Stimulated activated CD4-positive, alpha-beta T cell treated with anti-CD3 and anti-CD28 coated beads, Interleukin-1b, Interleukin-23, amount 100 ng/mL, for 48 hours (primary cell): ENCODE measurements at places on chromosomes 7 and 10.

DNA sequence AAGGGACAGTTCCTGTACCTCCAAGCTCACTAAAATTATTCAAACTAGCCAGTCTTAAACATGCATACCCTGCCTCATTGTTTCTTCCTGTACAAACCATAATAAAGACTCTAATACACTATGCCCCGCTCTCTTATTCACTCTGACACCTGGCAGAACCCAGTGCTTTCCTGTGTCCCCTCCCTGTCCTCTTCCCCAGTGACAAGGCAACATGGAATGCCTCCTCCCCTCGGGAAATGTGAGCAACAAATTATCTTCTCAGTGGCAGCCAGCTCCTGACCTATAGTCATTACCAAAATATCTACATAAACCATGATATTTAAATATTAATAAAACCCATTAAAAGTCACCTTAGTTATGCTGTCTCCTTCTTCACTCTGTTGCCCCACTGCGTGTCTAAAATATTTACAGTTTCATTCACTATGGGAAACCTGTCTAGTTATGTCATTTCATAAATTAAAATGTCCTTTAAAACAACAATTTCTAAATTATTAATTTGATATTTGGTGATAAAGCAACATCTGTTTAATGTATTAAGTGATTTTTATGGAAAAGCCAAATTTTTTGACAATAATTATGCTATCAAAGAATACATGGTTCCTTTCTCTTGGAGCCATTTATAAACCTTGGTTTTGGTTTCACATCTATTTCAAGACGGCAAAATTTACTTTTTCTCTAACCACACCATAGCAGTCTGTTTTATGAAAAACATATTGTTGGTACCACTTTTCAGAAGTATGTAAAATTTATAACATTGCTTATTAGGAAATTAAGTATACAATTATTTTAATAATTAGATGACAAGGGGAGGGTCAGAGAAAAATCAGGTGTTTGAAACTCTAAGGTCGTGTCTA, 1355.2 kb downstream of the XPNPEP1 start:
- DNase-seq, result no peak

DNA sequence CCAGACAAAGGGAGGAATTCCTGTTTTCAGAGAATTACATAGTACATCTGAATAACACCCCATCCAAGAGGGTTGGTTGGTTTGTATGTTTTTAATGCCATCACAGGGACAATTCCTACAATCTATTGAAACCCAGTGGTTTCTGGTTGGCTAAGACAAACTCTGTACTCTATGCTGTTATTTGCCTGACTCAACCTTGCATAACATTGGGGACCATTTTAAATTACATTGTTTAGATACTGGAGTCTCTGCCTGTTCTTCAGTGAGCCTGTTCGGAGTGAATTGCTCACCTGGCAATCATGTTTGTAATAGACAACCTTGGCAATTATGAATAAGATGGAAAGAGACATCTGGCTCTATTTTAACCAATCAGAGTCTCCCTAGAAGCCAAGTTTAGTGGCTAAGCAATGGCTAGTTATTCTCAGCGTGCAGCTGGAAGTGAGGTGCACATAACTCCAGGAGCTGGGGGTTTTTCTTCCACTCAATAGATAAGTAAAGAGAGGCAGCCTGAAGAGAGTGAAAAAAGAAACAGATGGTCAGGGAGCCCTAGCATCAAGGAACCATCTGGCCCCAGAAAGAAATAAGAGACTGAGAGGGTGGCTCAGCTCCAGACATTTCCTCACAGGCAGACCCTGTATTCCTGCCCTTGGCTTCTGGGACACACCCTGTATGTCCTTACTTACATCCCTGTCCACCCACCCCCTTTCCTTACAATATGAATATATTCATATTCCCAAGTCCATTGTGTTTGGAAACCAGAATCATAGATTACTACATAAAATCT, 21.2 kb upstream of the SLC35G1 start:
- DNase-seq, result no peak

- DNase-seq, result no peak
Observed at GRCh38 chr10:21508706-21509331, 16.7 kb downstream of the SKIDA1 start.

- no peak for DNase-seq
Observed at GRCh38 chr7:102434039-102434486, 688 bp downstream of the ORAI2 start.

- DNase-seq, result no peak
Observed at GRCh38 chr10:17479015-17479615, 24.7 kb upstream of the ST8SIA6 start.

GRCh38 chr7:70710011-70710480, 421.9 kb upstream of the GALNT17 start:
- DNase-seq, result no peak

GRCh38 chr10:119135513-119135881, 30.0 kb downstream of the SFXN4 start:
- DNase-seq, result peak; percentile 28

DNA sequence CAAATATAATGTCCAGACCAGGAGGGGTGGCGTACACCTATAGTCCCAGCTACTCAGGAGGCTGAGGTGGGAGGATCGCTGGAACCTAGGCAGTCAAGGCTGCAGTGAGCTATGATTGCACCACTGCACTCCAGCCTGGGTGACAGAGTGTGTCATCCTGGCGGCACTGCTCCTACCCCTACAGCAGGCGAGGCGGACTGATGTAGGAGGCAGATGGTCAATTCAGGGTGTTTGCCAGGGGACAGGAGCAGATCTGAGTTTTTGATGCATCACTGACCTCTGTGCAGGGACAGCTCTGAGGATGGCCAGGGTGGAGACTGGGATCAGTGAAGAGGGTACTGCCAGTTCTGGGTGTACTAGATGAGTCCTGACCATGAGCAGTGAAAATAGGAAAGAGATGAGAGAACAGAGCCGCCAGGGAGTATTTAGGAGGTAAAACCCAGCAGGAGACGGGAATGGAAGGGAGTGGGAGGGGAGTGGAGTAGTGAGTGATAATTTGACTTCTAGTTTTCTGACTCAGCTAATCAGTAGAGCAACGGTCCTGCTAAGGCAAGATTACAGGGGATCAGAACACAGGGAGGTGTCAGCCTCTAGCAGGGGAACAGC, 75.3 kb downstream of the HIP1 start:
- no peak for DNase-seq

GRCh38 chr7:24477398-24478136, 95.7 kb upstream of the PALS2 start:
- no peak for DNase-seq

DNA sequence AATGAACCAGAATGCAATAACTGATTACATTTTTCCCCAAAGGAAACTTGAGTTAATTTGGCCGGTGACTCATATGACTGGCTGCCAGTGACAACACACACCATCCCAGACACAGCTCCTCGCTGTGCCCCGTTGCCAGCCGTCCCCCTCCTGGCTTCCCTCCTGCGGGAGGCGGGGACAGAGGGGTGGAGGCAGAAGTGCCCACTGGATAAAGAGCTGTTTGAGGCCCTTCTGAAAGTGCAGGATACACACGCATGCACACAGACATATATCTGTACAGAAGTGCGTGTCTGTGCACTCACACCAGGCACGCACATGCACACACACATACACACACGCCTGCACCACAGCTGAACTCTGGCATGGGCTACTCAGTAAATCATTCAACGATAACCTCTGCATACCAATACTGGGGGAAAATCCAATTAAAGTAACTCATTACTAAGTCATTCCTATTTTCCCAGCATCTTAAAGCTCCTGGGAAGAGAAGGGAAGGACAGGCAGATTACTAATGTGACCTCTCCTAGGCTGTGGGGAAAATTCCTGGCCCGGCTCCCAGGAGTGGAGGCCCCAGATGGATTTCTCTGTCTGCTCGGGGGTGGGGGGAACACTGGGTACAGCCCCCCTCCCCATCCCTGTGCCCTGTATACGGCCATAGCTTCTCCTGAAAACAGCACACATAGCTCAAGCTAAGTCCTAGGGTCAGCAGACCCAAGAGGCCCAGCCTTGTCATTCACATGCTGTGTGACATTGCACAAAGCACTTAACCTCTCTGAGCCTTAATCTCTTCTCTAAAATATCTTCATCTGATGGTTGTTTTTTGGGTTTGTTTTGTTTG, 52.3 kb upstream of the MYL10 start:
- no peak for DNase-seq

DNA sequence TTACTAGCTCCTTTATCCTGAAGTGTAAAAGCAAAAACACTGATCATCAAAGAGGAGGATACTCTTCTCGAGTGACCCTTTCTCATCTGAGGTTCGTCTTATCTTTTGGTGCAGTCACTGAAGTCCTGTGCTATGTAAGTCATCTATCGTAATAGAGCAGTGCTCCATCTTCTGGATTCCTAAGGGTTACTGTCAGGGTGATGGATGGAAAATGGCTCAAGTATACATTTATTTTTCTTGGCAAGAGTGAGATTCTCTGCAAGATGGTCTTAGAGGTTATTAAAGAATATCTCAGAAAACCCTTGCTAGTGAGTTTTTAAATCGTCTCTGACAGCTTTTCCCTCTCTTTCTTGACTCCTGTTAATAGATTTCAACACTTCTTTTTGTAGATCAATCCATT, 12.4 kb downstream of the PRKG1 start:
- DNase-seq, result no peak

- DNase-seq, result no peak
Observed at GRCh38 chr10:102208311-102209035, 17.6 kb upstream of the ELOVL3 start.

- peak; percentile 6 for DNase-seq
Observed at GRCh38 chr7:111180338-111180737, 89.4 kb downstream of the LRRN3 start.

DNA sequence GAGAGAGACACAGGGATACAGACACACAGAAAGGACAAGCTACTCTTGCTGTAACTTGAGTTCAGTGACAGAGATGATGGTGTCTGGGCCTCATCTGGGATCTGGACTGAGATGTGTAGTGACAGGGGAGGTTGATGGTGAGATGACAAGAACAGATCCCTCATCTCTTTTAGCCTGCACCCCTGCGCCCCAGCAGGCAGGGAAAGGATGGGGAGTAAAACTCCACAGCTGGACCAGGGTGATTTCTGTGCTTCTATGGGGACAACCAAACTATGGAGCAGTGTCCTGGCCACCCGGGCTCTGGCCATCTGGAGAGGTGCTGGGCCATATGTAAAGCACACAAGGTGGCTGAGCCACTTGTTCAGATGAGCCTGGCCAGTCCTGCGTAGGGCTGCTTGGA, 4.5 kb upstream of the LRRC18 start:
- DNase-seq, result no peak

- DNase-seq, result no peak
Observed at GRCh38 chr7:11591943-11592342, 240.1 kb downstream of the THSD7A start.

DNA sequence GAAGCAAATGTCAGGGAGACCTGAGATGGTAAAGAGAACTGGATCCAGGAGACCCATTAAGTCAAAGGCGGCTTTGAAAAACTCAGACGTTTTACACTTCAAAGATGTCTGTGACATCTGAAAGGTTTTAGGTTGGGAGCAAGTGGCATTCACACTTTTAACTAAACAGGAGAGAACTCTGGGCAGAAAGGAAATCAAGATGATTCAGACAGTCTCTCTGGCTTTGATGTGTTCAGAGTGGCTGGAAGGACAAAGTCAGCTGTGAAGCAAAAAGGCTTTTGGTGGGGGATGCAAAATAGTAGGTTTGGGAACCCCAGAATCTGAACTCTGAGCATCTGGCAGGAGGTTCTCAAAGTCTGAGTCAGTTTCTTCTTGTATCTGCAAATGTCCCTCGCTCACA, 66.6 kb downstream of the PRKCQ start:
- no peak for DNase-seq

DNA sequence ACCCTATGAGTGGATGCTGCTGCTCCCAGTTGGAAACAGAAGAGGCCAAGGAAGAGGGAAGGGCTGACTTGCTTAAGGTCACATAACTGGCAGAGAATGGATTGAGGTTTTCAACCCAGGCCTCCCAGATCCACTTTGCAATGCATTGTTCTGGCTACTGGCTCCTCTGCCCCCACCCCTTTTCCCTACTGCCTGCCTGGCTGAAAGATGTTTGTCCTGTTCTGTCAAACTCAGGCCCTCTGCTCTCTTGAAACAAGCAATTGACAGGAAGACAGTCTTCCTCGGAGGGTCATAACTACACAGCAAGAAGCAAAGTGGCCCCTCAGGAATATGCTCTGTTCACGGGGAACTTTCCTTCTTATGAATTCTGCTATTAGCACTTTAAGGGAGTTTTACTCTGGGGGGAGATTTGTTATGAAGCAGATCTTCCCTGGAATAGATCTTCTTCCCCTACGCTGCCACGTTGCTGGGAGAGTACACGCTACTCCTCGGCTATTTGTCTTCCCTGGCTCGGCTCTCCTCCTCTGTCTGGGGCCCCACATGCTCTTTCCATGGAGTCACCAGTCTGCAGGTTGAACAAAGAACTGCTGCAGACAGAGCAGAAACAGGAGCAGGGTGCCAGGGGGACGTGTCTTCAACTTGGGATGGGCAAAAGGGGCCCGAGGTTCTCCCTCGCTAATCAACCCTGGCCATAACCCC, 436.1 kb downstream of the TYW1 start:
- DNase-seq, result no peak

- no peak for DNase-seq
Observed at GRCh38 chr10:8305876-8306652, 251.6 kb downstream of the GATA3 start.

DNA sequence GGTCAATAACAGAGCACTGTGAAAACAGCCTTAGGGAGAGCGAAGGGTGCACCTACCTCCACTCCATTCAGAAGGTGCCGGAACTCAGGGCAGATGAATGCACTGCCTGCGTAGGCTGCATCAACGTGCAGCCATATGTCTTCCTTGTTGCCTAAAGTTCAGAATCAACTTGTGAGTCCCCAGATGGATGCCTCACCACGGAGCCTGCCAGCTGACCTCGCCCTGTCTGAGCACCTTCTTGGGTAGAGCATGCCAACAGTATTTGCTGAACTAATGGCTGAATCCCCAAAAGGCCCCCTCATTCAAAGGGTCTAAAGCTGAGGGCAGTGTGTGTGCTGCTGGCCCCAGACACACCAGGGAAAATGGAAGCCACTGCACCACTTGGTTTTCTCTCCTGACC, 48.9 kb upstream of the FIGNL1 start:
- no peak for DNase-seq

DNA sequence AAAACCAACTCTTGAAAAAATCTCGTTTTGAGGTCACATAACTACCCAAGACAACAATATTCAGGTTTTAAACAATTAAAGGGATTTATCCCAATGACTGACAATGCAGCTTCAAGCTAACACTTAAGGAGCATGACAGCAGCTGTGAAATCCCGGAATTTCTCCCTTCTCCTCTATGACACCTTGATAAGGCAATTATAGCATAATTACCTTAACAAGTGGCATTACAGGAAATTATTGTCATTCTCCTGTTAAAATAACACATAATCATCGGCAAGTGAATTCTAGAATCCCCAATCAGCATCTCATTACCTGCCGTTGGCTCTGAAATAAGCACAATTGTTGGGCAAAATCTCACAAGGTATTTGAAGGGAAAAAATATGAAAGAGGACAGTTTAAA, 417.0 kb upstream of the PFKP start:
- DNase-seq, result no peak

GRCh38 chr7:117157241-117158209, 165.3 kb downstream of the WNT2 start:
- DNase-seq, result no peak
